Stimulated activated CD4-positive, alpha-beta T cell treated with anti-CD3 and anti-CD28 coated beads, Interleukin-2, amount 100 ng/mL, for 24 hours (primary cell): ENCODE measurements at places on chromosomes 11 and 22.

GRCh38 chr11:130915603-130916237 lies 559 bp downstream of the SNX19 start:
- DNase-seq, result no peak

GRCh38 chr11:32259641-32260081 lies 168.8 kb downstream of the RCN1 start:
- no peak for DNase-seq

- DNase-seq, result no peak
Observed at GRCh38 chr11:97356144-97356543, 966.3 kb downstream of the JRKL start.

DNA sequence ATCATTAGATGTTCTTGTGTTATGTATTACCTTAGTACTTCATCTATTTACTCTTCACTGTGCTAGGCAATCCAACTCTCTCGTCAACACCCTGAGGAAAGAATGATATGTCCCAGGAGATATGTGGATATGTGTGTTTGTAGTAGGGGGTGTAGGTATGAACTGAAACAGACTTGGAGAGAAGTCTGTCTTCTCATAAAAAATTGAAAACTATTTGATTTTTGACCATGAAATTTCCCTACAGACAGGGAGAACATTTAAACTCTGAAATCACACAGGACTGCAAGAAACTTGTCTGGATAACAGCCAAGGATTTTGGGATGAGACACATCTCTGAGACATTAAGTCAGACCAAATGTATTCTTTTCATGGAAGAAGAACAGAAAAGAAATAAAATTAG lies 967.0 kb upstream of the FAT3 start:
- DNase-seq, result no peak

DNA sequence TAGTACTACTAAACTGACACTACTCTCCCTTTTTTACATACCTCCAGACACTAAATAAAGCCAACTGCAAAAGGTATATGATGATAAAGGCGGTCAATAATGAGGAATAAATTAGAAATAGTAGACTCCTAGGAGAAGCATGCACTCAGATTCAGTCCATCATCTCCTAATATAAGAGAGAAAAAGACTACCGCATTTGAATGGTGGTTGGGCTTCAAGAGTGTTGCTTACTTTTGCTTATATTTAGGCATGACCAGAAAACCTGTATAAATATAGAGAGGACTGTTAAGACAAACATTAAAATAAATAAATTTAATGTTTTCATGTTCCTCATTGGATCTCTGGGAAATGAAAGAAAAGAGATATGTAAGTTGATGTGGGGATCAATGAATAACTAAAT lies 1137.0 kb downstream of the FAM181B start:
- no peak for DNase-seq

GRCh38 chr11:696955-697491 lies 1.4 kb downstream of the TMEM80 start:
- DNase-seq, result no peak

- no peak for DNase-seq
Observed at GRCh38 chr11:128421577-128422330, 165.6 kb downstream of the ETS1 start.

GRCh38 chr11:62153617-62154016 lies 29.8 kb downstream of the INCENP start:
- no peak for DNase-seq

DNA sequence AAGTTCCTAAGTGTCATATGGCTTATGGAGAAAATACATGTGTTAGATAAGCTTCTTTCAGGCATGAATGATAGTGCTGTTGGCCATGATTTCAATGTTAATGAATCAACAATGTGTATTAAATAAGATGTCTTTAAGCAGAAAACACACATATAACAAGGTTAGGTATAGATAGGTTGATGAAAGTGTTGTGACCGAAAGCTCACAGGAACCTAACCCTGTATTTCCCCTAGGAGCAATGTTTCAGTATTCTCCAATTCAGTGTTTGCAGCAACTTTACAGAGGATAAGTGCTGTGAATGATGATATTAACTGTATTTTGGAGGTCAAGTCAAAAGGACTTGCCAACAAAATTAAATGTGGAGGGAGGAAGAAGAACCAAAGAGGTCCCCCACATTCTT lies 82.8 kb upstream of the PRDM11 start:
- DNase-seq, result no peak

DNA sequence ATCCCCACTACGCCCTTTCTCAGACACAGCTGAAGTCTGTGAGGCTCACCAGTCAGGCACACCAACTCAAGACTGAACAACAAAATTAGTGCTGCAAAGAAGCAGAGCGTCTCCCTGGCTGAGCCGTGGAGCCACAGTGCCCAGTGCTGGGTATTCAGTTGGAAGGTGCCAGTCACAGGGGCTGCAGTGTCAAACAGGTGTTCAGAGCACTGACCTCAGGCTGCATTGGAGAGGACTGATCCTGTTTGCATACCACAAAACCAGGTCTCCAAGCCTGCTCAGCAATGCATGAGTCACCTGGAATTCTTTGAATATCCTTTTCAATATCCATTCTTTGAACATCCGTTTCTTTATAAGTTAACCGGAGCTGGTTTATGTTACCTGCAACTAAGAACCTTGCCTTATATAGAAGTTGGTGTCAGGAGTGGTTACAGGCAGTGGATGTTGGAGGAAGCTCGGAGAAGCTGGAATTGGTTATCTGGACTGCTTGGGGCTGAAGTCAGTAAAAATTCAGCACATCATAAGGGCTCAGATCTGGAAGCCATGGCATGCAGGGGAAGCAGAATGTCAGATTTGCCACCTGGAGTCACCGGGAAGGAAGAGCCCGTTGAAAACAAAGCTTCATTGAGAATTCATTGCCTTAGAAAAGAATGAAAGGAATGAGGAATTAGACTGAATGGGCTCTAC lies 30.3 kb downstream of the PDGFB start:
- DNase-seq, result no peak

- no peak for DNase-seq
Observed at GRCh38 chr11:130787973-130788570, 128.2 kb downstream of the SNX19 start.

- no peak for DNase-seq
Observed at GRCh38 chr11:111352935-111353710, 26.0 kb downstream of the POU2AF1 start.

GRCh38 chr22:32083814-32084213 lies 40.8 kb downstream of the SLC5A1 start:
- no peak for DNase-seq

- DNase-seq, result no peak
Observed at GRCh38 chr11:46616551-46617133, 385 bp downstream of the HARBI1 start.

DNA sequence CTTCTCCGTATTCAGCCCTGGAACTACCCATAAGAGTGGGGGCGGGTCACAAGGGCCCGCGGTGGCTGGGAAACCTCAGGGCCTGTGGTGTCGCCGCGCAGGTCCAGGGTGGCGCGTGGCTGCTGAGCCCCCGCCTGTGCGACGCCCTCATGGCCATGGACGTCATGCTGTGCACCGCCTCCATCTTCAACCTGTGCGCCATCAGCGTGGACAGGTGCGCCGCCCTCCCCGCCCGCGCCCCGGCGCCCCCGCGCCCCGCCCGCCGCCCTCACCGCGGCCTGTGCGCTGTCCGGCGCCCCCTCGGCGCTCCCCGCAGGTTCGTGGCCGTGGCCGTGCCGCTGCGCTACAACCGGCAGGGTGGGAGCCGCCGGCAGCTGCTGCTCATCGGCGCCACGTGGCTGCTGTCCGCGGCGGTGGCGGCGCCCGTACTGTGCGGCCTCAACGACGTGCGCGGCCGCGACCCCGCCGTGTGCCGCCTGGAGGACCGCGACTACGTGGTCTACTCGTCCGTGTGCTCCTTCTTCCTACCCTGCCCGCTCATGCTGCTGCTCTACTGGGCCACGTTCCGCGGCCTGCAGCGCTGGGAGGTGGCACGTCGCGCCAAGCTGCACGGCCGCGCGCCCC lies 2.4 kb downstream of the DRD4 start:
- DNase-seq, result no peak

GRCh38 chr11:34721646-34722045 lies 100.8 kb downstream of the EHF start:
- DNase-seq, result no peak

DNA sequence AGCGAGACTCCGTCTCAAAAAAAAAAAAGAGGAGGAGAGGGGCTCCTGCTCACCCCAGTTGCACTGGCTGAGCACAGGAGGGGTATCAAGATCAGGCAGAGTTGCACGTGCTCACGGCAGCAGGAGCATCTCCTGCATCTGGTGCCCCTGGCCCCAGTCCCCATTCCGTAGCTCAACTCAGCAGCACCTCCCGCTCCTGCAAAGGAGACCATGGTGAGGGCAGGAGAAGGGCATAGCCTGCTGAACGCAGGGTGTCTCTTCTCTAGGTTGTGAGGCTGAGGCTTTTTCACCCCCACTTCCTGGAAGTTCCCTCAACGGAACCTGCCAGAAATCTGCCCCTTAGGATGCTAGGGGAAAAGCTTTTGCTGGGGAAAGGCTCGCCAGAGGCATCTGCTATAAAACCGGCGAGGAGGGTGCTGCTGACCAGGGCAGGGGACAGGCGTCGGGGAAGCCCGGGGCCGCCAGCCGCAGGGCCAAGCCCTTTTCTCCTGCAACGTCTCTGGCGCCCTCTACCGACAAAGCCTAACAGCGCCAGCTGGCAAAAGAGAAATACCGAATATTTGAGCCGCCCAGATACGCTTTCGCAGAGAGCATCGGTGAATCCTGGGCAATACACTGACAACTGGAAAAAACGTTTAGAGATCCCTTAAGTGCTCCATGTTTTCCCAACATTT lies 1.0 kb upstream of the PPP6R2 start:
- peak; percentile 96 for DNase-seq

- no peak for DNase-seq
Observed at GRCh38 chr11:7252683-7253213, 1.0 kb downstream of the SYT9 start.

DNA sequence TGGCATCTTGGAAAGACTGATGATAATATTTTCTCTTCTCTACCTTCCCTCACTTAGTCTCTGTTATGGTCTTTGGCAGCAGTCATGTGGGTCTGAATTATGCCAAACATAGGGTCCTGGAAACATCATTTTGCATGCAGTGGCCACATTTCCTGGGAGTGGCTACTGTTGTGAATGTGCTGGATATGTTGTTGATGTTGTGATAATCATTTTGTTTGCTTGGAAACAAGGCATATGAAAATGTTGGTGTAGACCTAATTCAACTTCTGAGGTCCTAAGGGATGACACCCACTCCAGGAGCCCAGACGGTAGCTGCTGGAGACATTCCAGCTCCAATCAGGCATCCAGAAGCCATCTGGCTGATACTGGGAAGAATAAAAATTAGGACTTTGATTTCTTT lies 109.7 kb downstream of the DCDC1 start:
- no peak for DNase-seq

GRCh38 chr11:112961146-112961668 lies at the start of gene NCAM1:
Gene NCAM1 (plus strand): TSS chr11:112961420.
- peak; percentile 38 for DNase-seq

DNA sequence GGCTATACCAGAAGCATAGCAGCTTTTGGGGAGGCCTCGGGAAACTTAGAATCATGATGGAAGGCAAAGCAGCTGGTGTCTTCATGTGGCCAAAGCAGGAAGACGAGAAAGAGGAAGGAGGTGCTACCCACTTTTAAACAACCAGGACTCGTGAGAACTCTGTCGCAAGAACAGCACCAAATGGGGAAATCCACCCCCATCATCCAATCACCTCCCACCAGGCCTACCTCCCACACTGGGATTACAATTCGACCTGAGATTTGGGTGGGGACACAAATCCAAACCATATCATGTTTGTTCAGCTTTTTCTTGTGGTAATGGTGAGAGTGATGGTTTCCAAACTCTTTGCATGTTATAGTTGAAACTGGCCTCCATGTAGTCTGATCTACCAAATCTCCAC lies 32.5 kb upstream of the OR10D3 start:
- no peak for DNase-seq

- DNase-seq, result no peak
Observed at GRCh38 chr11:126405906-126406305, 50.4 kb downstream of the ST3GAL4 start.

DNA sequence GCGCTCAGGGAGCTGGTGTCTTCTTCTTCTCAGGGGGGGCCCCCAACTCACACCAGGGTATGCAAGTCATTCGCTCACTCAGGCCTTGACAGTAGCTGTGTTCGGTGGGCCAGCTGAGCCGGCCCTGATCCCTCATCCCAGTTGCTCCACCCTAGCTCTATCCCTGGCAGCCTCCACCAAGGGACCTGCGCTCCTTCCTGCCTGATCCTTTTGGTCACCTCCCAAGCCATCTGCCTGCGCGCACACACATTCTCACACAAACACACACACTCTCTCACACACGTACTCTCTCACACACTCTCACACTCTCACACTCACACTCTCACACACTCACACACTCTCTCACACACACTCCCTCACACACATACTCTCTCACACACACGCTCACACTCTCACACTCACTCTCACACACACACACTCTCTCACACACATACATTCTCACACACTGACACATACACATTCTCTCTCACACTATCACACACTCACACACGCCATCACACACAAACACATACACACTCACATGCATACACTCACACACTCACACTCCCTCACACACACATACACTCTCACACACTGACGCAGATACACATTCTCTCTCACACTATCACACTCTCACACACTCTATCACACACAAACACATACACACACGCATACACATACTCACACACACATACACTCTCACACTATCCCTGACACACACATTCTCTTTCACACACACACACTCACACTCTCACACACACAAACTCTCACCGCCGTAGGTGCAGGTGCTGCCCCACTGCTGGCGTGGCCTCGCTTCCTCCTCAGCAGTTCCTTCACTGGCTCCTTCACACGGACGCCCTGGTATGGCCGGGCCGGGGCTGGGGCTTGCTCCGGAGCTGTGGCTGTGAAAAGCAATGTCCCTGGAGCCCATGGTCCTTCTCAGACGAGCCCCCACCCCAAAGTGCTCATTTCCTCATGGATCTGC lies 20.8 kb downstream of the POU2AF1 start:
- no peak for DNase-seq

DNA sequence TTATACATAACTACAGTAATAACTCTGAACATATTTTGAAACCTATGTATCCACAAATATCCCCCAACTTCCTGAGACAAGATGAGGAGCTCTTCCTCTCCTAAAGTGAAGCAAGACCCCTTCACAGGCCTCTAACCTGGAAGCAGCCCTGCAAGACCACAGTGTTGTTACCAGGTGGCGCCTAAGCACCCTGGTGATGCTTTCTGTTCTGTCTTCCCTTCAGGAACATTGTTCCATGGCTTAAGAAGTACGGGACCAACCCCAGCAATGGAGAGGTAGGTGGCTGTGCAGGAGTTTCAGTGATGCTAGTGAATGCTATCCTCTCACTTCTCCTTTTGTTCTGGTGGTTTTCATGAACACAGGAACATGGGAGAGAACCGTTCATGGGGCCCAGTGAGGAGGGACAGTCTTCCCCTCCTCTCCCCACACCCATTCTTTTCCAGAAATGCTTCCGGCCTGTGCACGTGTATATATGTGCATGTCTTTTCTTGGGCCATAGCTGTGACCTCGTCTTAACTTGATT lies 6.4 kb downstream of the PPIL2 start:
- DNase-seq, result no peak

- DNase-seq, result no peak
Observed at GRCh38 chr11:38176686-38177322, 1578.8 kb upstream of the RAG2 start.

GRCh38 chr22:39414886-39415285 lies 15.3 kb downstream of the TAB1 start:
- no peak for DNase-seq

- DNase-seq, result no peak
Observed at GRCh38 chr11:79050786-79051185, 390.0 kb downstream of the TENM4 start.

- no peak for DNase-seq
Observed at GRCh38 chr11:116481126-116481675, 291.6 kb downstream of the BUD13 start.

- DNase-seq, result no peak
Observed at GRCh38 chr11:45929486-45930030, 7.1 kb downstream of the LARGE2 start.
